Hair follicle dermal papilla cell (primary cell): ENCODE measurements at places on chromosomes 2 and 18. TPM values are rescaled to one million over a fixed set of nuclear protein-coding genes. Genes with fewer than 3 reads are reported as not detected.

NTSR2 gene
- not detected in 2 replicates for total RNA-seq

ABCB11 gene
- under 0.01 TPM in 1 of 2 replicates, not detected in the other for total RNA-seq

DSG1 gene
- not detected in 2 replicates for total RNA-seq

UGT1A3 gene
- not detected in 2 replicates for total RNA-seq

IL36RN gene
- total RNA-seq = not detected in 2 replicates

GALNT13 gene
- total RNA-seq = 0.12 and 0.16 TPM in 2 replicates

ITPRIPL1 gene
- total RNA-seq = 6.6 and 10.7 TPM in 2 replicates

ZNF892 gene
- total RNA-seq = 4.9 and 9.1 TPM in 2 replicates

DUSP19 gene
- total RNA-seq = 2.4 and 3.4 TPM in 2 replicates

SNORC gene
- 1.3 and 1.5 TPM in 2 replicates for total RNA-seq

GKN2 gene
- total RNA-seq = not detected in 2 replicates
